Activated T-cell treated with anti-CD3 and anti-CD28 coated beads, Interleukin-2, amount 50 U/mL, for 72 hours (primary cell): ENCODE measurements at places on chromosomes 7 and 10.

GRCh38 chr10:51005551-51005950 is 68.7 kb upstream of the PRKG1 start:
- DNase-seq, result no peak

GRCh38 chr10:118495499-118495898 is 99.9 kb downstream of the PRLHR start:
- no peak for DNase-seq

DNA sequence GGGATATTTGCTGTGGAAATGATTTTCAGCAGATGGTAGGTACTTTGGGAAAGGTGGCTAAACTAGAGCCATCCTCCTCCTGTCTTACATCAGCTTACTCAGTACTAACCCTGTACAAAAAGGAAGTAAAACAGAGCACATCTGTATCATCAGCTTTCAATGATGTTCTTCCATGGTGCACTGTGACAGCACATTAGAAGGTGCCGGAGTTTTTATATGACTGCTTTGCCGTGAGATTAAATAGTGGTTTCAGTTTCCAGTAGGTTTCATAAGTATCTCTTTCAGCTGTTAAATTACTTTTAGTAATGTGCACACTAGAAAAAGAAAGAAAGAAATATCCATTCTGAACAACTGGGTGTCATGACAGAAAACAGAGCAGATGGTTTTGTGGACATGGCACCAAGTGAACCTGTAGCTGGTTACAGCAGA is 86.5 kb downstream of the ARID5B start:
- DNase-seq, result peak; percentile 49

DNA sequence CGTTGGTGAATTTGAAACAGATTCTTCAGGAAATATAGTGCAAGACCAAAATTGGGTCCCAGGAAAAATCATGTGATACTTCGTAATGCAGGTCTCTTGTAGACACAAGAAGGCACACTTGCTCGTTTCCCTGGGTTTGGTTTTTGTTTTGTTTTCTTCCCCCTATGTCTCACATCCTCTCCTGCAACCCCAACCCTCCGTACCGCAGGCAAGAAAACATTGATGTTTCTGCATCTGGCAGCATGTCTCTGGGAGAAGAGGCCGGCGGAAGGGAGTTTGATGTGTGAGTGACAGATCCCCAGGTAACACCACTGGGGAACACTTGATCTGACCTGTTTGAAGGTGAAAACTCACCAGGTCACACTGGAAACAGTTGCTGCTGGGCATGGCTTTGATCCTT is 718.5 kb downstream of the AUTS2 start:
- peak; percentile 12 for DNase-seq

- DNase-seq, result peak; percentile 47
Observed at GRCh38 chr10:60646966-60647796, 131.1 kb upstream of the CDK1 start.

- DNase-seq, result no peak
Observed at GRCh38 chr10:108608860-108609259, 1314.5 kb downstream of the XPNPEP1 start.

DNA sequence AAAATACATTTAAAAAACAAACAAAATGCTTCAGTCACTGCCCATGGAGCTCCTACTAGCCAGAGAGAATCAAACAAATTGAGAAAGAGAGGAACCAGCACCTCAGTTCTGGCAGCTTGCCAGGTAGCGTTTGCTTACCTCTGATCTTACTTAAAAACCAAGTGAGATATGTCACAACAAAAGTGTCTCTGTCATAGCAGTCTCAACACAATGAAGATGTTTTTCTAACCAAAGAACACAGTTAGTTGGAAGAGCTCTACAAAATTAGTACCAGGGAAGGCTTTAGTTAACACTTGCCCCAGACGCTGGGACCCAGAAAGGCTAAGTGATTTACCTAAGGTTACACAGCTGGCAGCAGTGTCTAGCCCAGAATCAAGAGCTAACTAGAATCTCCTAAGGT is 3.4 kb downstream of the DOCK4 start:
- DNase-seq, result peak; percentile 34

DNA sequence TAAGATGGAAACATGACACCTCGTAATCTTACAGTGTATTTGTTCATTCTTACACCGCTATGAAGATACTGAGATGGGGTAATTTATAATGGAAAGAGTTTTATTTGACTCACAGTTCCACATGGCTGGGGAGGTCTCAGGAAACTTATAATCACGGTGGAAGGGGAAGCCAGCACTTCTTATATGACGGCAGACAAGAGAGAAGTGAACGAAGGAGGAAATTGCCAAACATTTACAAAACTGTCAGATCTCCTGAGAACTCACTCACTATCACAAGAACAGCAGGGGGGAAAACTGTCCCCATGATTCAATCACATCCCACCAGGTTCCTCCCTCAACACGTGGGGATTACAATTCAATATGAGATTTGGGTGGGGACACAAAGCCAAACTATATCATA is 282.3 kb downstream of the HGF start:
- DNase-seq, result no peak

DNA sequence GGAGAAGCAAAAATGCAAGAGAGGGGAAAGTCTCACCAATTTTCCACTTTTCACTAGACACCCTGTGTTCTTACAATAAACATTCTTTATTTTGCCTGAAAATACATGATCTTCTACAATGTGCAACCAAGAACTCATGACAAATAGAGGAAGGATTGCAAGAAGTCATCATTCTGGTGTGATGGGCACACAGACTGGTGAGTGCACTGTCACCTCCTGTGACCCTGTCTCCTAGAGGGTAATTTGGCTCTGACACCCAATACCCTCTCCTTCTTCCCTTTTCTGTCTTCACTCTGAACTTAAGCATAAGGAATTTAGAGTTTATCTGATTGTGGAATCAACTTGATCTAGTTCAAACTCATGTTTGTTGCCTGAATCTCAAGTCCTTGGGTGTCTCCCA is 153.7 kb downstream of the SH2D4B start:
- no peak for DNase-seq

DNA sequence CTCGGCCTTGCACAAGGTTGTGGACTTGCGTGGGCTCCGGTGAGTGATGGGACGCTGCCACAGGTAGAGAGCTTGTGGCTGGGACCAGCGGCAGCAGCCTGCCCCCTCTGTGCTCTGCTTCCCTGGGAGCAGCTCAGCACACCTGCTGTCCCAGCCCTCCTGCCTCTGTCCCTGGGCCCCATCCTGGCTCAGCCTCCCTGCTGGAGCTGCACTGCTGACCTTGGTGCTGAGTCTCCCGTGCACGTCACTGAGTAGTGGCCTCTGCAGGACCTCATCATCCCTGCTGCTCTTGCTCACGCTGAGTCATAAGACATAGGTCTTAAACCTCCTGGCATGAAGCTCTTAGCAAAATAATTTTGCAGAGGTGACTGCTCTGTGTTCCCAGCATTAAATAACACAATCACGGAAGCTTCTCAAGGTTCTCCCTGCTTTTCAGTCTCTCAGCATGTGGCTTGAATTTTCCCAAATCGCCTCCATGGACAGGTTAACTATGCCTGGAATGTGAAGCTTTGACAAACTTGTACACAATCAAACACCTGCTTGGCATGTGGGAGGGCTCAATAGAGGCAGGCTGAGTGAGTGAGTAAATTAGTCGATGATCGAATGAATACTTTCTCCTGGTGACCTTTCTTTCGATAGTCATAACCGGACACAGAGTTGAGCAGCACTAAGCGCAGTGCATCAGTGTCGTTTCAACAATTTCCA is 63.8 kb upstream of the NPS start:
- DNase-seq, result no peak

DNA sequence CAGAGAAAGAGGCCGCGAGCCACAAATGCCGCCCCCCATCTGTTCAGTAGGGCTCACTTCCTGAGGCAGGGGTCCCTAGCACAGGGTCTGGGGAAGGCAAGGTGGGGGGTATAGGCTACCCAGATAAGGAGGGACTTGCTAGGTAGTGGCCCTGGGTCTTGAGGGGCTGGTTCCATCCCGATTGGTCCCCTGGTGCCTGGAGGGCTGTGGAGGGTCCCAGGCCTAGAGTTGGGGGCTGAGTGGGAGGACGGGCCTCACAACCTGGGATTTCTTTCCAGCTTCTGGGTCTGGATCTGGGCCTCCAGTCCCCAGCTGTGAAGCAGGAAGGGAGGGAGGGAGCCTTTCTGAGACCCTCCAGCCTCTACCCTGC is 75.1 kb upstream of the EN2 start:
- no peak for DNase-seq

- DNase-seq, result no peak
Observed at GRCh38 chr7:118245267-118246040, 20.9 kb downstream of the ANKRD7 start.

- DNase-seq, result no peak
Observed at GRCh38 chr10:23291551-23292334, 52.9 kb downstream of the C10orf67 start.
